ENCODE measurements at places on chromosomes 6 and 20.

- no peak for DNase-seq
Observed at GRCh38 chr20:11791835-11792567, 125.7 kb upstream of the BTBD3 start.

DNA sequence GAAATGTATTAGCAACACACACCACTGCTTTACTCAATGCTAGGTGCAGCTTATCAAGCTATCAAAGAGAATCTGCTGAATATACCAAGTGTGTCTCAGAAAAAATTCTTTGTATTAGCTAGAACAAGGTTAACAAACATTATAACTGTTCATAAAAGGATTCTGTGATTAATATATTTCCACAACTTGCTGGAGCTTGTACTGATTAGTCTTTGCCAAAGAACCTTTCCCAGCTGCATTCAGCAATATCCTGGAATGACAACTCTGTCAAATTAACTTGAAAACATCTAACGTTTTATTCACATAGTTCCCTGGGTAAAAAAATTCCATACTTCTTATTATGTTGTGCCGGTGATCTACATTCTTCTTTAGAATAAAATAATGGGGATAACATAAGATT, 252.7 kb downstream of the FOXC1 start:
- no peak for DNase-seq

DNA sequence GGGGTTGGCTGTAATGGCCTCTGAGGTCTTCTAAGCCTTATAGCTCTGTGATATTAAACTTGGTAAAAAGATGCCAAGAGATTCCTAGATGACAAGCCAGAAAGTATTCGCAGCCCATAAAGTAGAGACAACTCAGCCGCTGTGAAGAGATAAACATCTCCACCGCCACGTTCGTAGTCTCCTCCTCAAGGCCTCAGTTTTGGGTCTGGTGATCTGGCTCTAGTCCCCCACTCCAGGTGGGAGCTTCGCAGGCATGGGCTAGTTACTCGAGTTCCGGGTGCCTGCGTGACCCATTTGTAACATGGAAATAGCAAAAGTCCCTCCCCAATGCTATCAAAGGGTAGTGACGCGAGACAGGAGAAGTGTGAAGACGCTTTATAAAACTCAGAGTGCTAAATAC, 28.3 kb upstream of the AFDN start:
- no peak for DNase-seq

DNA sequence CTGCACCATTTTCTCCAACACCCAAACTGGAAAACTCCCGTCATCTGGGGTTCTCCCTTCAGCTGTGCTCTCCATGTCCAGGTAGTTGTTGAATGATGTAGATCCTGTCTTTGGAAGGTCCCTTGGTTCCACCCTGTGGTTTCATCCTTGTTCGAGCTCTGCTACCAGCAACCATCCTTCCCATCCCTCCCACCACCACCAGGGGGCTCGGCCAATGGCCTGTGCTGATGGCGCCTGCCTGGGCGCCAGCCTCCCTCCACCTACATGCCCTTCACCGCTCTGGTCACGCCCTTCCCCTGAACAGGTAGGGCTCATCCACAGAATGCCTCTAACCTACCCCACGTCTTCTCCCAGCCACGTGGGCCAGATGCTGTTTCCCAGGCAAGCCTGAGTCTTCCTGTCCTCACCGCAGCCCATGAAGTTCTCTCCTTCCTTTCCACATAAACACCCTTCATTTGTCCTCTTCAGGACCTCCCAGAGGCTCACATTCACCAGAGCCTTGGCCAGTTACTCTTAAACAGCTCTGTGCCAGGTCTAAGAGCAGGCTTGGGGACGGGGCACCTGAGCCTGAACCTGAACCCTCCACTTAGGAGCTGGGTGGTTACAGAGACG, 75.1 kb upstream of the DUSP22 start:
- DNase-seq, result no peak

Measured in CD4-positive, alpha-beta T cell treated with Interleukin-4 for 4 hours (primary cell).